ENCODE measurements at places on chromosomes 7 and 10. TPM values are rescaled to one million over a fixed set of nuclear protein-coding genes. Genes with fewer than 3 reads are reported as not detected.

- DNase-seq = no peak
Measured at GRCh38 chr10:84549368-84550165, 221.2 kb downstream of the CCSER2 start.

DNA sequence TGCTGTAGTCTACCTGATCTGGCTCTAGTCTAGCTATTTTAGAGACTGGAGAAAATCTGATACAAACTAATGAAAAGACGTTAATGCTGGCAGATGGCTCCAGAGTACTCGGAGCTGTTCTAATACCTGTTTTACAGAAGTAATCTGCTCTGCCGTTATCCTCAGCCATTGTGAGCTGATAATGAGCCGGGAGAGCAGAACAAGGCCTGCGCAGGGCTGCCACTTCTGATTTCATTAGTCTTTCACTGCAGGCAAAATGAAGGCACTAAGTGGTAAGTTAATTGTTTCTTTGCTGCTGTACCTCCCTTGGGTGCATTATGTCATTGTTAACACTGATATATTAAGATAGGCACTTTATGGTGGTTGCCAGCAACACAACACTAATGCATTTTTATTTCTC, 456.4 kb upstream of the PFKP start:
- DNase-seq = no peak

GRCh38 chr10:30639946-30640786, 10.6 kb upstream of the LYZL2 start:
- peak; percentile 43 for DNase-seq

The SND1 gene
- total RNA-seq = 176 TPM

The TSPAN13 gene
- total RNA-seq = 80.8 TPM

Data from Panc1 (cell line).